ENCODE measurements at places on chromosomes 2 and 18.

GRCh38 chr2:102283996-102284395 is 27.4 kb upstream of the IL1RL1 start:
- no peak for DNase-seq

GRCh38 chr2:64987001-64987955 is 1.9 kb upstream of the SLC1A4 start:
- DNase-seq: peak; percentile 15

DNA sequence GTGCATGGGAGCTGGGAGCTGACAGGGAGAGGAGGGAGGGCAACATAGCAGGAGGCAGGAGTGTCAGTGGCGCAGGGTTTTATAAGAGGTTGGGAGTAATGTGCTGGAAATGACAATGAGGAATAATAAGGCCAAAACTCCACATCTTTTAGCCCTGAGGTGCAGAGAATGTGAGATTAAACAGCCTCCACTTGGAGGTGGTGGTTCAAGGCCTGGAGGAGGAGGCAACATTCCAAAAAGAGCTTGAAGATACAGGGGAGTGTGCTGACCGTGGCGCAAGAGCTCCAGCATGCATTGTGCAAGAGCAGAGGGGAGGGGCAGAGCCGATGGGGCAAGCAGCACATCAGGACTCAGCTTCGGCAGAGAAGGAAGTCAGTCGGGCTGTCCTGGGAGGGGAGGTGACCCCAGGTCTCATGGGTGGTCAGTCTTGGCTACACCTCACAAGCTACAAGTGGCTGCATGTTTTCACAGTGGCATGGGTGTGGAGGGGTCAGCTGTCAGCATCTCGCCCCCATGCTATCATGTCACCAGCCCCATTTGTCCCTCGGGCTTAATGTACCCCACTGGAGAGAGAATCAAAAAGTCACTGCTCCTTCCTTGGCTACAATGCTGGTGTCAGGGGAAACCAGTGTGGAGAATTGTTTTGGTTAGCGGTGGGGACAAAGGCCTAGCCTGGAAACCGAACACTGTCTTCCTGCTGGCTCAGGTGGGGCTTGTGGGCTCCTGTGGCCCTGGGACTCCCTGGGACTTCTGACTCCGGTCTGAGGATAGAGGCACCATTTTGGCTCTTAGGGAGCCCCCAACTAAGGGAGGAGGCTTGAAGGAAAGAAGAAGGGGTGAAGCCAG is 208.0 kb downstream of the ZFP36L2 start:
- no peak for DNase-seq

DNA sequence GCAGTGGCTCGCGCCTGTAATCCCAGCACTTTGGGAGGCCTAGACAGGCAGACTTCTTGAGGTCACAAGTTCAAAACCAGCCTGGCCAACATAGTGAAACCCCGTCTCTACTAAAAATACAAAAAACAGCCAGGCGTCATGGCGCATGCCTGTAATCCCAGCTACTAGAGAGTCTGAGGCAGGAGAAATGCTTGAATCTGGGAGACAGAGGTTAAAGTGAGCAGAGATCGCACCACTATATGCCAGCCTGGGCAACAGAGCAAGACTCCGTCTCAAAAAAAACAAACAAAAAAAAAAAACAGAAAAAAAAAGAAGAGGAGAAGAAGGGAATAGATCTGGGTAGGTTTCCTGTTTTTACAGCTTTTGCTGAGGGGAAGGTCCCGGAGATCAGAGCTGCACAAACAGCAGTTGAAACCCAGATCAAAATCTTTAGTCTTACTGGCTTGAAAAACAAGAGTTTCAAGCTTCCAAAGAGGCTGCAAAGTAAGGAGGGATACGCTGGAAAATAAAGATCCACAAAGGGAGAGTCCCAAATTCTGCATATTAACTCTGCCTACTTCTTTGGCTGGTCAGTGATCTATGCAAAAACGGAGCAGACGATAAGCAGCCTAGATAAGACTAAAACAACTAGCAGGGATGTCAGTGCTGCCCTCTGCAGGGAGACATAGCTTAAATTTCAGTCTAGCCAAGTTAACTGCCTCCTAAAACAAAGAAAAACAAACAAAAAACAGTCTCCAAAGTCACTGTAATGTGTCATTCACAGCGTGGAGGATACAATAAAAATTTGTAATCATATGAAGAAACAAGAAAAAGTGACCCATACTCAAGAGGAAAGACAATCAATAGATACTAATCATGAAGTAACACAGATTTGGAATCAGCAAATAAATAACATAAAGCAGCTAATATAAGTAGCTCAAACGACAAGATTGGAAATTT is 74.1 kb downstream of the TLK1 start:
- DNase-seq: peak; percentile 17

GRCh38 chr18:74806700-74807416 is 209.2 kb downstream of the ZNF407 start:
- DNase-seq: peak; percentile 50

- DNase-seq: no peak
Observed at GRCh38 chr2:100791294-100791935, 28.5 kb upstream of the NPAS2 start.

- DNase-seq: no peak
Observed at GRCh38 chr18:48142353-48142752, 211.9 kb upstream of the SMAD2 start.

- no peak for DNase-seq
Observed at GRCh38 chr2:66839551-66840320, 404.8 kb downstream of the MEIS1 start.

DNA sequence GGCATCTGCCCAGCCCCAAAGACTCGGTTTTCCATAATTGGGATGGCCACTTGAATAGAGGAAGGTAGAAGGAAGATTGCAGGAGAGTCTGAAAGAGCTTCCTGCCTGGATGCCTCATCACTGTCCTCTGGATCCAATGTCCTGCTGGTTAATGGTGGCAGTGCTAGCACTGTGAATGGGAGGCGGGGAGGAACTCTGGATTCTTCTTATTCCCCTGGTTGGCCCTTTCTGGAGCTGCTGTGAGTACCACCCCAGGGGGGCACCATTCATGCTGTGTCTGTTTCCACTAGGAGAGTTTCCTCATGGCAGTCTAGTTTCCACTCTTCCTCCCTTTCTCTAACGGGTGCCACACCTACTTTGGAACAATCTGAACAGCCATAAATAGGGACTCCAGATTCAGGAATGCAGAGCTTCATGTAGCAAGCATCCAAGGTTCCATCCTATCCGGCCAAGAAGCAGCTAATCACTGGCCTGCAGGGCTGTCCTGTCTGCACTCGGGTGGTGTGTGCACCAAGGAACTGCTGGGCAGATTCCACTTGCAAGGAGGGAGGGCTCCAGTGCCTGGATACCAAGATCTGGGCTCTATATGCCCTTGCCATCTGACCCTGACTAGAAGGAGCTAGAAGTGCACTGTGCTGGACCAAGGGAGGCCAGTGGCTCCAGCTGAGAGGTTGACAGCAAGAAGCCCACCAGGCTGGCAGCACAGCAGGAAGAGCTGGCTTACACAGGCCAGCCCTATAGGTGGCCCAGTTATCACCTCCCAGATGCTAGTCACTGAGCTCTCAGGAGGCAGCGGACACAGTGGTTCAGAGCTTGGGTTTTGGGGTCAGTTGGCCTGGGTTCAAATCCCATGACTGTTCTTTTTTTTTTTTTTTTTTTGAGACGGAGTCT is 4.6 kb upstream of the ATOH8 start:
- DNase-seq: no peak
